ENCODE measurements at places on chromosomes 4 and X.
A peak's percentile ranks its signal among the peaks of the same experiment; 100 is the strongest.

- no peak for DNase-seq
These were observed 307 bp downstream of the ATG4A start for GRCh38 chrX:108091878-108092291.

- no peak for DNase-seq
These were observed 184.3 kb downstream of the HS6ST2 start for GRCh38 chrX:132774010-132774714.

DNA sequence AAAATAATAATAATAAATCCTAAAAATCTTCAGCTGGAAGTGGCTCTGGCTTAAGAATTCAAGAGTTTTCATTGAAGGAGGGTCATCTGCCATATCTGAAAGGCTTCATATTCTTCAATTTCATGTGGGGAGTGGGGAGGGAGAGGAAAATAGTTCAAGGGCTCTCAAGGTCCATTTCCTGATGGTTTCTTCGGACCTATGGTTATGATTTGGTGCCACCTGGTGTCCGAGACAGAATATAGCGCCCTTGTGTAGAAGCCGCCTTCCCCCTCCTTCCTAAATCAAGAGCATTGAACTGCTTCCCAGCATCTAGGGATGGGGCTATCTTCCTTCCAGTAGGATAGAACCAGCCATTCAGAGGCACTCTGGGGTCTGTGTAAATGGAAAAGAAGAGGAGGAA lies 34.3 kb downstream of the NLGN3 start:
- DNase-seq = peak; percentile 11

DNA sequence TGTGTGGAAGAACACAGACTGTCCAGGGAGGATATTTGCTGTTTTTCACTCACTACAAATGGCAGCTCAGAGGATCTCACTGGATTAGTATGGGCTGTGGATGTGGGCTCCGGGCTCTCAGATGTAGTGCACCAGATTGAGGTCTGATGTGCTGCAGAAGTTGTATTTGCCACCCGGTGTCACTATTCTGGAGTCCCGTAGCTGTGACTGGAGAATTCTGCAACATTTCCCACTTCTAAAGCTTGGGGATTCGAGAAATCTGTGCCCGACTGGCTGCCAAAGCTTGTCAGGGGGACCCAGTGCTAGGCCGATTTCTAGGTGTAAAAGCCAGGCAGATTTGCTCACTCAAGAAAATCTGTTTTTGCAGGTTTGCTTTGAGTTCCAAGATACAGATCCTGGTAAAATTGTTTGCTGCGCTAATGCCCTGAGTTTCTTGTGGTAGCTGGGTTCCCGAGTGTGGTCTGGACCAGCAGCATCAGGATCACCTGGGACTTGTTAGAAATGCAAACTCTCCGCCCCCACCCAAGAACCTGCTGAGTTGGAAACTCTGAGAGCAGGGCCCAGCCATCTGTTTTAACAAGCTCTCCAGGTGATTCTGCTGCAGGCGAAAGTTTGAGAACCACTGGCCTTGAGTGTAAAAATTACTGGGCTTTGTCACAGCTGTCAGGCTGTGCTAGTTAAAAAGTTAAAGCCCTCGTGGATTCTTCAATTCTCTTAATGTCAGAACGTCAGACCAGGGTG lies 18.1 kb downstream of the KIT start:
- no peak for DNase-seq

- DNase-seq = no peak
These were observed 13.4 kb upstream of the SNX12 start for GRCh38 chrX:71081330-71082123.

DNA sequence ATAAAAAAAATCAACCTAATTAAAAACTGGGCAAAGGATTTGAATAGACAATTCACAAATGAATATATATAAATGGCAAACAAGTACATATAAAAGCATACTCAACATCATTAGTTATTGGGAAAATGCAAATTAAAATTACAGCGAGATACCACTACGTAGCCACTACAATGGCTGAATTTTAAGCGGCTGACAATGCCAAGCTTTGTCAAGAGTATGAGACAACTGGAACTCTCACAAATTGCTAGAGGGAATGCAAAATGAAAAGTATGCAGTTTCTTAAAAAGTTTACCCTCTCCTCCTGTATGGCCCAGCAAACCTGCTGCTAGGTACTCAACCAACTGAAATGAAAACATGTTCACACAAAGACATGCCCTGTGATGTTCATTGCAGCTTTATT lies 34.8 kb downstream of the ZFP42 start:
- no peak for DNase-seq

DNA sequence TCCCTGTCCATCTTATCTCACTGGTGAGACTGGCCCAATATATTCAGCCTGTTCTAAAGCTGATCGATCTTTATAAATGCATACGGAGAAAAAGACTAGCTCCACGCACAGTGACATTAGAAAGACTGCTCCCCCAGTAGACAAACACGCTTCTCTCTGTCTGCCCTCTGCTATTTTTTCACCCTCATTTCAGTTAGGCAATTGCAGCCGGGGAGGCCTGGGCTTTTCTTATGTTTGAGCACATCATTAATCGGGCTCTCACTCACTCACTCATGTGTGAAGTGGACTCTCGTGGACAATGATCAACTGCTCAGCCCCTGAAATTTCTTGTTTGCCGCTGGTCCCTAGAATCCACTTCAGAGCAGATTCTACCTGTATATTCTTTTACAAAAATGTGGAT lies 824.7 kb upstream of the TENM3 start:
- no peak for DNase-seq

- no peak for DNase-seq
These were observed 307.2 kb downstream of the PPARGC1A start for GRCh38 chr4:23582671-23583070.

- DNase-seq = no peak
These were observed 2.4 kb upstream of the PTCHD1 start for GRCh38 chrX:23332101-23332887.

- DNase-seq = no peak
These were observed 17.5 kb upstream of the CORIN start for GRCh38 chr4:47855350-47855749.

DNA sequence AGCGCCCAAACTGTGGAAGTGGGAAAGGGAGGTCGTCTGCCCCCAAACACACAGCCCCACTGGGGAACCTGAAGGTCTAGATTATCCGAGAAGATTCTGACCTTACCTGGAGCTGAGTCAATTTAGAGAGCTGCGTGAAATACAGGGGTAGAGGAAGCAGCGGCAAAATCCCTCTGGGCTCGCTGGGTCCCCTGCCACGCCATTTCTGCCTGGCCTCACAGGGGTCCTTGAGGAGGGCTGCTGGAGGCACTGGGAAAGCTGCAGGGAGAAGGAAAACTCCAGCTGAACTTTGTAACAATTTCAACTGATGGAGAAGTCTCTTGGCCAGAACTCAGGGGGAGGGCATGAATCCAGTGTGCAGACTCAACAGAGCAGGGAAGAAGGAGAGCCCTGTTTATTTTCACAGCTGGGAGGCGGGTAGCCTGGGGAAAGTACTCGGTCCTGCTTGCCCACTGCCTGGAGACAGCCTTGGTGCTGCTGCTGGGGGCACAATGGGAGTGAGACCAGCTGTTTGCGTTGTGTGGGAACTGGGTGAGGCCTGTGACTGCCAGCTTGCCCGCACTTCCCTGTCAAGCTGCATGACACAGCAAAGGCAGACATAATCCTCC lies 93.2 kb upstream of the MAPK10 start:
- DNase-seq = no peak

DNA sequence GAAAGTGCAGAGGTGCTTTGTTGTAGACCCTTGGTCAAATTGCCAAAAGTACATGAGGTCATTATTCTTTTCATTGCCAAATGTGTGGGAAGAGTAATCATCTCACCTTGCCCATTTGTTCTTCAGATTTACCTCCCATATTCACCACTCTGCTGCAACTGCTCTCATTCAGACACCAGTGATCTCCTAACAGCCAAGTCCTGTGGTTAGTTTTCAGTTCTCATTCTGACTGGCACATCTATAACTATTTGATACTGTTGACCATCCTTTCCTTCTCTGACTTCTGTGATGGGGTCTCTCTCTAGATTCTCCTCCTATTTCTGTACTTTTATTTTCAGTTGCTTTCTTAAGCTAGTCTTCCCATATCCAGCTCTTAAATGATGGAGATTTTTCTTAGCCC lies 39.8 kb downstream of the GRIA3 start:
- no peak for DNase-seq

GRCh38 chrX:17983389-17983788 lies 122.3 kb upstream of the RAI2 start:
- DNase-seq = no peak
